ENCODE measurements at places on chromosomes 3 and 15.
A peak's percentile ranks its signal among the peaks of the same experiment; 100 is the strongest.

- DNase-seq: peak; percentile 49
These were observed 97.7 kb upstream of the ATP2B2 start for GRCh38 chr3:10602769-10603768.

DNA sequence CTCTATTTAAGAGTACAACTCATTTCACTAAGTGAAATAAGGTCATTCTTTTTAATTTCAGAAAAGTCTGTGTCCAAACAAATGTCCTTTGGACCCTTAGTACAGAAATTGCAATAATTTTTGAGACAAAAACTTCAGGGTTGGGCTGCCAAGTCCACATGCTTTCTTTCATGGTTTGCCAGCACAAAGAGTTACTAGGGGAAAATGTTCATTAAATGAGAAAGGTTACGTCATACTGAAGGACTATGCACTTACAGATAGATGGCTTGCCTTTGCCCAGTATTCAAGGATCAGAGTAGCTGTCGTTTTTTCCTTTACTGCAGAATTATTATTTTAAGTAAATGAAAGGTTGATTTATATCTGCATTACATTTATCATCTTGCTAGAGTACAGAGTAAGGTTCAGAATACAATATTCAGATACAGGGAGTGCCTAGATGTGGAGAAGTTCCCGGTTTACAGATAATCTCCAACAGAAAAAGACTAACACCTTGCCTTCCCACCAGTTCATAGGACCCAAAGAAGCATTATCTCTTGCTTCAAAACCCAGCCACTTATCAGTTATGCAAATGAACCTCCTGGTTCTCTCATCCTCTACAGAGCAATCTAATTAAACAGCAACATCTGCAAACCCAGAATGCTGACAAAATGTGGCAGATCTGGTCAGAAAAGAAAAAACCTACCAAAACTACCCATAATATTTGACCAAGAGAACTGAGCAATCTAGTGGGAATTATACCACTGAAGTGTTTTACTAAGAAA, 179.3 kb downstream of the FRMD5 start:
- DNase-seq: no peak

DNA sequence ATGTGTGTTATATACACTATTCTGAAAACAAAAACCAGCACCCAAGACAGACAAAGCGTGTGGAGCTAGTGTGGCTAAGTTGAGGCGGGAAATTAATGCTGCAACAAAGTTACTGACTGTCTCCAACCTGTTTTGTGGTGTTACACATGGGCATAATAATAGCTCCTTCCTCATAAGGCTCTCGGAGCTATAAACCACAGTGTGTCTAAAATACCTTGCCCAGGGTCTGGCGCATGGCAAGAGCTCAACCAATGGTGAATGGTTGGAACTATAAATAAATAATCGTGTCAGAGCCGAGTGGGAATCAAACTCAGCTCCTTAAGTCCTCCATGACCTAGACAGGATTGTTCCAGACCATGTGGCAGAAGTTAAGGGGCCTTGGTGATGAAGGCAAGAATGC, 35.9 kb upstream of the TFRC start:
- DNase-seq: no peak

DNA sequence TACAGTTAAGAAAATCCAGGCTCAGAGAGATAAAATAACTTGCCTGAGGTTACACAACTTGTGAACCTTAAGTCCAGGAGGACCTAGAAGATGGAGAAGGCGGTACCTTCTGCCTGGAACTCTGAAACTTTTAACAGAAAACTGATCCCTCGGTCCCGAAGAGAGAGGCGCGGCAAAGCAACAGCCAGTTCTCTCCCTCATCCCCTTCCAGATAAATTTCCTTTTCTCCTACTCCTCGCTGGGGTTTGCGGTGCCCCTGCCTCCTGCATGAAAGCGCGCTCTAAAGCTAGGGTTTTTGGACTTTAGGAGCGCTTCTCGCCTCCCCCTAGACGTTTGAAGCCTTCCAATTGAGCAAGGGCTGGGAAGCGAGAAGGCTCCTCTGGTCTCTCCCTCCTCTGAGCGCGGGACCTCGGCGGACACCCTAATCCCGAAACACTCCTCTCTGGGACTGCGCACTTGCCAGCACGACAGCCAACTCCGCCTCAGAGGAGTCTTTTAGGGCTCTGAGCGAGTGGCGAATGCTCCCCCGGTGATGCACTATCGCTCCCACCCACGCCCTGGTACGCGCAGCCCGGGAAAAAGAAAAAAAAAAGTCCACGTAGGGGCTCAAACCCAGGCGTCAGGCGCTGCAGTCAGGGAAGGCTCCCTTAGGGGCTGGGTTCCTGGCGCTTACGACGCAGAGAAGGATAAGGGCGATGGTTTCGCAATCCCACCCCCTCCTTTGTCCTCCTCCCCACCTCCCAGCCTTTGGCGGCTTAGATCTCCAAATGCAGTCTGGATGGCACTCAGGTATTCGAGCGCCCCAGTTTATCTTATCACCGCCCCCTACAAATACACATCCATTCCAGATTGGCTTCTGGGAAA, 7.9 kb upstream of the EOMES start:
- DNase-seq: no peak

GRCh38 chr3:125512135-125512920, 7.7 kb downstream of the SNX4 start:
- no peak for DNase-seq

GRCh38 chr15:76334438-76335306, 1.9 kb upstream of the ISL2 start:
- DNase-seq: no peak

GRCh38 chr15:76663529-76663928, 241.6 kb downstream of the SCAPER start:
- no peak for DNase-seq

All from CD4-positive, alpha-beta T cell treated with Interferon gamma for 1 hour (primary cell).